ENCODE measurements at places on chromosomes 16 and 17. TPM values are rescaled to one million over a fixed set of nuclear protein-coding genes. Genes with fewer than 3 reads are reported as not detected.

The APRT gene
- total RNA-seq: 314 TPM

The ALOX12 gene
- total RNA-seq: not detected

The CCL1 gene
- not detected for total RNA-seq

The RAB11FIP4 gene
- total RNA-seq: 31.3 TPM

The UMOD gene
- total RNA-seq: not detected

The KRTAP9-8 gene
- total RNA-seq: not detected

The NDE1 gene
- total RNA-seq: 150 TPM

The NOTUM gene
- total RNA-seq: 0.38 TPM

The CCL23 gene
- not detected for total RNA-seq

The PKMYT1 gene
- 128 TPM for total RNA-seq

The NPW gene
- 1.9 TPM for total RNA-seq

The IRX3 gene
- total RNA-seq: not detected

The VMO1 gene
- 0.60 TPM for total RNA-seq

The CDRT15 gene
- not detected for total RNA-seq

The METTL23 gene
- total RNA-seq: 20.0 TPM

The FOXF1 gene
- total RNA-seq: not detected

The SEZ6 gene
- total RNA-seq: not detected

Measured in activated naive CD4-positive, alpha-beta T cell treated with anti-CD3 and anti-CD28 coated beads for 36 hours (primary cell).